ENCODE measurements at places on chromosomes 11 and 22.

GRCh38 chr11:82815406-82815805 is 81.7 kb upstream of the FAM181B start:
- DNase-seq, result no peak

GRCh38 chr11:2211113-2211971 is 39.7 kb upstream of the TH start:
- no peak for DNase-seq

- DNase-seq, result no peak
These were observed 345.8 kb downstream of the BRD1 start for GRCh38 chr22:49481659-49482399.

DNA sequence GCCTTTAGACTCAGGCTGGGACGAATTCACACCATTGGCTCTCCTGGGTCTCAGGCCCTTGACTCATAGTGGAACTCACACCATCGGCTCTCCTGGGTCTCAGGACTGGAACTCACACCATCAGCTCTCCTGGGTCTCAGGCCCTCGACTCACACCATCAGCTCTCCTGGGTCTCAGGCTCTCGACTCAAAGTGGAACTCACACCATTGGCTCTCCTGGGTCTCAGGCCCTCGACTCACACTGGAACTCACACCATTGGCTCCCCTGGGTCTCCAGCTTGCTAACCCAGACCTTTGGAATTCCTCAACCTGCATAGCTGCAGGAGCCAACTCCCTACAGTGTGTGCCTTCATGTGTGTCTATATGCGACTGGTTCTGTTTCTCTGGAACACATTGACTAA is 56.7 kb downstream of the SHISAL1 start:
- DNase-seq, result no peak

DNA sequence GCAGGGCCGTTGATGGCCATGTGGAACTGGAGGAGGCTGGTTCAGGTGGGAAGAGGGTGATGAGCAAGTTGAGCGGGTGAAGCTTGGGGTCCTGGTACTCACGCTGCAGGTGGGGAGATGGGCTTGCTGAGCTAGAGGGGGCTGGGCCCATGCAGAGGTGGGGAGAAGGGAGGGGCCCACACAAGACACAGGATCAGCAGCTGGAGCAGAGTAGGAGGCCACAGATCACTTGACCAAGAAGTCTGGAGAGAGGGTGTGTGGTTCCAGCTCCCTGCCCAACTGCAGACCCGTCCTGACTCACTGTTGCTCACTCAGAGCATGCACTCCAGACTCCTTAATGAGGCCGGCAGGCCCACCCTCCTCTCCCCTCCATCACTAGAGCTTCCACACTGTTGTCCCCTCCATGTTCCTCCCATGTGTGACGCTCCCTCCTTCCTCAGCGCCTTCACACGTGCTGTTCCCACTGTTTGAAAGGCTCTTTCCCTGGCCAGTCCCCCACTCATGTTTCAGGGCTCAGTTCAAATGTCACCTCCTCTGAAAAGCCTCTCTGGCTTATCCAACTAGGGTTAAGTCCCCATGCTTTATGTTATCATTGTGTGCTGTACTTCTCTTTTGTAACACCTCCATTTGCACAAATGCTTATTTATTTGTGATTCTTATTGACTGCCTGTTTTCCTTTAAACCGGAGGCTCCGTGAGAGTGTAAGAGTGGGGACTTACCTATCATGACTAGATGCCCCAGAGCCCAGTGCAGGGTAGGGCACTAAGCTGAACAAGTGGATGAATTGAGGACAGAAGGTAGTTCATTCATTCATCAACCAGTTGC is 2.3 kb downstream of the CCDC86 start:
- DNase-seq, result no peak

GRCh38 chr11:12180257-12181205 is 70.1 kb downstream of the MICAL2 start:
- DNase-seq, result no peak

DNA sequence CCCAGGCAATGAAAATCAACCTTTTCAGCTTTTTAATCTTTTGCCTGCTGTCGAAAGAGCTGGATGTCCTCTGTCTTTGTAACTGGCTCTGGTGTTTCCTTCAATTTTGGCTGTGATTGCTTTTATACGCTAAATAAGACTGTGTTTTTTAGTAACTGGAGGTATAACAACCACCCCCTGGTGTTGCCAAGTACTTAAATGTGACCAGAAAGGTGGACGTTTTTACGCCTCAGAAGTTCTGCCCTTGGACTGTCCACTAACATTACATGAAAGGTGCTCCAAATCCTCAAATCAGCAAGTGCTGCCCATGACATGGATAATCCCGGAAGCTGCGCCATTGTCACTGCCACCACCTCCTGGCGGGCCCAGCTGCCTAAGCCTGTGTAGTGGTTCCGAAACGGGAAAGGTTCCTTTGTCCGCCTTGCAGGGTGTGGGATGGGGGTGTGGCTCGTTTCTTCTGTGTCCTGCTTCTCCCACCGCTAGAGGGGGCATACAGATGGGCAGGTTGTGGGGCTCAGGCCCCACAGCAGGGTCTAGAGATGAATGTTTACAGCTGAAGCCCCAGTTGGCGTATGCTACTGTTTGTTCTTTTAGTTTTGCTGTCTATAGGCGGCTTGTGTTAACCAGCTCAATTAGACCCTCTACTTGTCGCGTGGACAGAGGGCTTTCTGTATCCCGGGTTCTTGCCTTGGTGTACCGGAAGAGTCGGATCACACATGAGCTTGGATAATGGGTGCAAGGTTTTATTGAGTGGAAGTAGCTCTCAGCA is 82.2 kb upstream of the SEPTIN5 start:
- DNase-seq, result peak; percentile 9

- DNase-seq, result no peak
These were observed 2.3 kb downstream of the SIK2 start for GRCh38 chr11:111604392-111605009.

DNA sequence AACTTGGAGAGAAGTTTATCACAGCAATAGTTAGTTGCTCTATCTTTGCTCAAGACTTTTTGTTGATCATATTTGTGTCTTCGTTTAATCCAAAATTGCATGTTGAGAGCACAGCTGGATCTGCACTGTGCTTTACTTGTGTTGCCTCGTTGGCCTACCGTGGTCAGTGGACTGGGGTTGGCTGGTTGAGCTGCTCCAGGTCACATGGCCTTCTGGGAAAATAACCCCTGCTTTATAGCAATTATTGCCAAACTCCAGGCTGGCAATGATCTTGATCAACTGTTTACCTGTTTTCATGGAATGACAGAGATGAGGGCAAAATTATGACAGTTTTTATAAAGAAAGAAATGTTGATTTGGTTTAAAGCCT is 5.7 kb upstream of the PLET1 start:
- no peak for DNase-seq

- DNase-seq, result no peak
These were observed 483.0 kb downstream of the BRD1 start for GRCh38 chr22:49344656-49345055.

DNA sequence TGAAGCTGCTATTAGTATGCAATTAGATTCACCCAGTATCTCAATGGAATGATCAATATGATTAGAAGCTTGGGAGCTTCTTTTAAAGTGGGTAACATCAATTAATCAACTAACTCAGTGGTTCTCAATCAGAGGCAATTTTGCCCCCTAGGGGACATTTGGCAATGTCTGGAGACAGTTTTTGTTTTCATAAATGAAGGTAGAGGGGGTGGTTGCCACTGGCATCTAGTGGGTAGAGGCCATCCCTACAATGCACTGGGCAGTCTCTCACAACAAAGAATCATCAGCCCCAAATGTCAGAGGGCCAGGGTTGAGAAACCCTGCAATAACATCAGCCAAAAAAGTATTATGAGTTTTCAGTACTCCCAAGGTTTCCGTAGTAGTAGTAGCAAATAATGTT is 5.9 kb upstream of the AMOTL1 start:
- no peak for DNase-seq

DNA sequence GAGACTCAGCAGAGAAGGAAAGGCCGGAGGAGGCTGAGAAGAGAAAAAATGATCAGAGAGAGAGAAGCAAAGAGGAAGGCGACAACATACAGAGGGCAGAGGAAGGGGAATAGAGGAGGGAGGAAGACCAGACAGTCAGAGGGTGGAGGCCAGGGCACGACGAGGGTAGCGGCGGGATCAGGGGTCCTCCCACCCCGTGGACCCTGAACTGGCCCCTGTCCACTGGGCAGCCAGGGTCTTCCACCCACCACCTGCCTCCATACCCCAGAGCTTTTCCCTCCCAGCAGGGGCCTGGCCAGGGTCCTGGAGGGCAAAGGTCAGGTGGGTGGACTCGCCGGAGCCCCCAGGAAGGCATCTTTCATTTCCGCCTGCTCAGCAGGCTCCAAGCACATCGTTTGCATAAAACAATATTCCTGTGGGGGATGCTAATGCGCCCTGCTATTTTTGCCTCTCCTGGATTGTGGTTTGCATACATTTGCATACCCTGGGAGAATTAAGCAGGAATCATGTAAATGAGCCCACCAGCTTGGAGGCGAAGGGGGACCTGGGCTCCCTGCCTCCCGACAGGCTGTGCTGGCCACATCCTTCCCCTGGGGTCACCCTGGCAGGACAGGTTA is 394.1 kb downstream of the MN1 start:
- no peak for DNase-seq

- DNase-seq, result no peak
These were observed 125.6 kb upstream of the BLID start for GRCh38 chr11:122241566-122241965.

DNA sequence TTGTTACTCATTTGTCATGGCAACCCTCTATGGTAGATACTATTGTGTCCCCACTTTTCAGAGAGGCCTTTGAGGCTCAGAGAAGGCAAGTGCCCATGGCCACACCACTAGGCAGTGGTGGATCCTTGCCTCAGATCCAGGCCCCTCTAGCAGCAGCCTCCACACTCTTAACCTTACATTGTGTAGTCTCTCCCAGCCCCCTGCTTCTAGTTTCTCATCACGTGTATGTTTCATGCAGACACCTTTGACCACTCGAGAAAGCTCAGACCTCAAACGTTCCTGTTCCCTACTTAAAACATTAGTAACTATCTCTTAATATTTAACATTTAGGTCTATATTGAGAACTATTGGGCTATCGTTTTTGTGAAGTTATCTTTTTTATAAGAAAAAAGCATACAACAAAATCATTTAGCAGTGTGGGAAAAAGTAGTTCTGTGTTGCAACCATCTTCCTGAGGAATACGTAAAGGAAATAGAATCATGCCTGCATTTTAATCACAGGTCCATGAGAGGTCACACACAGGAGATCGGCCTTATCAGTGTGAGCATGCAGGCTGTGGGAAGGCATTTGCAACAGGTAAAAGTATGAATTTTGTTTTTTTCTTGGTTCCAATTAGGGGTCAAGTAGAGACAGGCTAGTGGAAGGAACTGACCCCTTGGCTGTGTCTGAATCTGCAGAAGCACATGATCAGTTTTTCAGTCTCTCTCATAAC is 35.1 kb downstream of the ZNF143 start:
- DNase-seq, result no peak

GRCh38 chr11:33434294-33434693 is 177.1 kb downstream of the HIPK3 start:
- DNase-seq, result no peak

DNA sequence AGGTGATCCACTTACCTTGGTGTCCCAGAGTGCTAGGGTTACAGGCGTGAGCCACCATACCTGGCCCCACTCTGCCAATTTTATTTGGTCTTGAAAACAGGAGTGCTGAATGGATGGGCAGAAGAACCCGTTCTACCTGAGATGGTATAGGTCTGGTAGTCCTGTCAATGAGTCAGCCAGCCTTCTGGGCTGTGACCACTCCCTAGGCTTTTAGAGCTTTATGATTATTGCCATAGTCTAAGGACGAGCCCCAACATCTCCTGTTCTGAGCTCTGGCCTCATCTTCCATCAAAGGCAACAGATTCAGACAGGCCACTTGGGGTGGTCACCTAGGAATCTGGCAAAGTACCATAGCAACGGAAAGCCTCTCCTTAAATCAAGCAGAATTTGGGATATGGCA is 11.5 kb downstream of the ZDHHC5 start:
- no peak for DNase-seq

DNA sequence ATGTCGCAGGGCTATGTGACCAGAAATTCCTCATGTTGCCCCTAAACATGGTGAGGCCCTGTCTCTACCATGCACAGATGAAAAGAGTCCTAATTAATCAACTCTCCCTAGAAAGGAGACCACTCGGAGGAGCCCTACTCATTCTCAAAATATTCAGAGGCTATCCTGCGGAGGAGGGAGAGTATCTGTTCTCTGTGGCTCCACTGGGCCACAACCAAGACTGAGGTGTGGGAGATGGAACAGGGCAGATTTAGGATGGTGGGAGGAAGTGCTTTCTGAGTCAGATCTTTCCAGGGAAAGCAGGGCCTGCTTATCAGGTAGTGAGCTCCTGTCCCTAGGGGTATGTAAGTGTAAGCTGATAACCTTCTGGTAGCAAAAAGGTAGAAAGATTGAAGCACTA is 37.0 kb upstream of the PRDM11 start:
- DNase-seq, result no peak

DNA sequence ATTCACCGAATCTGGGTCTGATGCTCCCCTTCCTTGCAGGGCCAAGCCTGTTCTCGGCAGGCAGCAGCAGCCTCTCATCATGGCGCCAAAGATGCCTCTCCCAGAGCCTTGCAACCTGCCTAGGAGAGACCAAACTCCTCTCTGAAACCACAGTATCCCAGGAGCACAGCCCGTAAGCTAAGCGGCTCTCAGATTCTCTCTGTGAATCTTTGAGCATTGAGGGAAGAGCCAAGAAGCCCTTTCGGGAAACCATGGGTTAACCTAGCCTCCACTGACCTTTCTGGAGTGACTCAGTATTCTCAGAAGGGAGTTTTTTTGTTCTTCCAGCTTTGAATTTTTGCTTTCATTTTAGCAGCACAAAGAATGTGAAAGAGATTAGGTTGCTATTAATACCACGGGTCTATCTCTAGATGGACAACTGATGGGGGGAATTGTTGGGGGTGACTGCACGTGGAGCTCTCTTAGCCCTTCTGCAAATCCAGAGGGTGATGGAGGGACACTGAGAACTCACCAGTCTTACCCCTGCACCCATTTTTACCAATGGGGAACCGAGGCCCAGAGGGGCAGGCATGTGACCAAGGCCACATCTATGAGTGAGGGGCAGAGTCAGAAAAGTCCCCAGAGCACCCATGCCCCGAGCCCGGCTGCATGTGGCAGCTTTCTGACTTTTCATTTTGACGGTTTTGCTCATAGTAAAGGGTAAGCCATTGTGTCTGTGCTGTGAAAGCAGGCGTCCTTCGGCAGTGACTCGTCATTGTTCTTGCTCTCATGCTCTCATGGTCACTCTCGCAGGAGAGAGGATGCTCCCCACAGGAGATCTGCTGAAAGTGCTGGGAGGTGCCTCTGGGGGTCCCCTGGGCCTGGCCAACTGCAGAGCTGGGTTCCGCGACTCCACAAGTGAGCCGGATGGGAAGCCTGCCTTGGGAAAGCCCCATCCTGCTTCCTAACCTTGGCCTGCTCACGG is 36.0 kb downstream of the IRAG1 start:
- DNase-seq, result no peak

All from HS-5 (cell line).